ENCODE measurements at places on chromosomes 6 and 20. TPM values are rescaled to one million over a fixed set of nuclear protein-coding genes. Genes with fewer than 3 reads are reported as not detected.
A peak's percentile ranks its signal among the peaks of the same experiment; 100 is the strongest.

SLC35B2 gene
- total RNA-seq: 19.4 TPM

TRIM15 gene
- not detected for total RNA-seq

CDH4 gene
- 0.05 TPM for total RNA-seq

DNA sequence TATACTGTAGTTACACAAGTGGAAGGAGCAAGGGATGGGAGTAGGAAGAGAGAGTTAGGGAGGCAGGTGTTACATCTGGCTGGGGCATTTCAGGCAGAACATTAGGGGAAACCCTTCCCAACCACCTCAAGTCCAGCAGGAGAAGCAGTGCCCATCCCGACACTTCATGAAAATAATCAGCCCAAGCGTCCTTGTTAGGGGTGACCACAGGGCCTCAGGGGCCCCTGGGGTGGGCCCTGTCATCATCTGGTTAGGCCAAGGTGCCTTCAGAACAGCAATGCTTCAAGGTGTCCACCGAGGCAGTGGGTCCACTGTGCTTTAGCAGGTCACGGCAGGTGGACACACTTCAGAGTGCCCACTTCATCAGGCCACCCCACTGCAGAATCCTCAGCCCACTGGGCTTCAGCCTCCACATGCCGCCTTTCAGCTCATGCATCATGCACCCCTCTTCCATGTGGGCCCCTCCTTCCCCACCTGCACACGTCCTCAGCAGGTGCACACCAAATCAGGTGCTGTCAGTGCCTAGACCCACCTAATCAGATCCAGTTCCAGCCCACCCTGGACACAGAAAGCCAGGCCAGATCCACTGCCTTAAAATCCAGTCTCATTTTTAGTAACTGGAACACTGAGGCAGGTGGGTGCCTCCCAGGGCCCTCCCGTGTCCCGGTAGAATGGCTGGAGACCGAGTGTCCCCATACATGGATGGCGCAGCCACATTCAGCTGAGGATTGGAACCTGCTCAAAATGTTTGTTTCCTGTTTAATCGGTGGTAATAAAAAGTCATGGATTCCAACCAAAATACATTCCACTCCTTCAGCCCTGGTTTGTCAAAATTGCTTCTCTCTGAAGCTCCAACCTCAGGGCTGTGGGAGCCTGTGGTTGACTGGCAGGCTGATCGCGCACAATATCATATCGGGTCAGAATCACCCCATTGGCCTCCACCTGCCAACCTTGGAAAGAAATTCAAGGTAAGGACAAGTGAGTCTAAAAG lies 99.5 kb downstream of the ANKRD60 start:
- no peak for DNase-seq

- DNase-seq: no peak
Measured at GRCh38 chr6:31676322-31676903, 4.5 kb downstream of the LY6G5C start.

DNA sequence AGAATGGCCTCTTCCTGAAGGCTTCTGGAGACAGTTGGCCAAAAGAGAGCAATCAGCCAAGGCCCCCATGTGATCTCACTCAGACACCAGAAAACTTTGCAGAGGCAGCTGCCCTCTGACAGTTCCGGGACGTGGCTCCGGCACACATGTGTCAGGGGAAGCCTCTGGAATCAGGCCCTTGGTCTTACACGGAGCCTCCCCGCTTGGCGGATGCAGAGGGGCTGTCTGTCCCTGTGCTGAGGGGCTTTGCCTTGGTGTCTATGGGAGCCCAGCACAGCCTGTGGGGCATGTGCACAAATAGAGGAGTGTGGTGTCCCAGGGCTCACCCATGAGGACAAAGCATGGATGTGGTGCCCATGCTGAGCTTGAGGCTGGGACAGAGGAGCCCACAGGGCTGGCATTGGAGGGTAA lies 13.8 kb downstream of the SIGLEC1 start:
- no peak for DNase-seq

DNA sequence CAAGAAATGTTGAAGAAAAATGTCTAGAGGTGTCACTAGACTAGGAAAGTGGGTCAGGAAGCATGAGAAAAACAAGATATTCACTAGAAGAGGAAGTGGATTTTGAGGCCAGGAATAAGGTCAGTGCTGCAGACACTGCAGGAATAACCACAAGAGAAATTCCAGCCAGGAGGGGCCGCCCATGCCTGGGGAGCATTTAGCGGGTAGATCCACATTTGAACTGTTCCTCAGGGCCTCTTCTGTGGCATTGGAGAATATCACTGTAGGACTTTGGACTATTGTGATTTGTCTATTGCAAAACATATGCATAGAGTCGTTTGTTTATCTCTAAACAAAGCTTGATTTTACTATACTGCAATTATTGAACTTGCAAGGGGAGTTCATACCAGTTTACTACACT lies 49.6 kb upstream of the CCDC28A start:
- DNase-seq: peak; percentile 55

- no peak for DNase-seq
Measured at GRCh38 chr20:53597030-53597482, 3.4 kb upstream of the ZNF217 start.

GRCh38 chr6:75512591-75512990 lies 19.0 kb upstream of the FILIP1 start:
- DNase-seq: no peak

- DNase-seq: no peak
Measured at GRCh38 chr6:149130508-149130907, 187.0 kb upstream of the TAB2 start.

DNA sequence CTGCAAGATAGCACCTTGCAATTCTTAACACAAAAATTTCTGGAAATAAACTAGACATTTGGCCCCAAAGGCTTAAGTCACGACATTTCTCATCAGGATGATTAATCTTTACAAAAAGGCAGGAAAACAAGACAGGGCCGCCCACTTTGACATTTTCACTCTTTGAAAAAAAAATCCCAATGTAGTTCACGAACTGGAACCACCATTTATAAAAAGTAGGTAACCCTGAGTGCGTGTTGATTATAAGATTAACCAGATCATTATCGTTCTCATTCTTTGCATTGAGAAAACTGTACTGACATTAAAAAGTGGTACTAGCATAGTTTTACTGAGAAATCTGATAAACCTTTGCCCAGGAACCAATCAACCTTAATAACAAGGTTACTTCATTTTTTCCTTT lies 108.8 kb downstream of the HUS1B start:
- no peak for DNase-seq

Measured in Right ventricle myocardium superior (tissue), 1 donor.